ENCODE measurements at places on chromosomes 1 and 21.
A peak's percentile ranks its signal among the peaks of the same experiment; 100 is the strongest.

- DNase-seq = no peak
Observed at GRCh38 chr1:28436211-28436769, 66.8 kb downstream of the PHACTR4 start.

- no peak for DNase-seq
Observed at GRCh38 chr1:177960939-177961622, 8.8 kb downstream of the SEC16B start.

- no peak for DNase-seq
Observed at GRCh38 chr1:177933881-177934280, 36.0 kb downstream of the SEC16B start.

- DNase-seq = no peak
Observed at GRCh38 chr1:218364028-218364710, 19.0 kb downstream of the TGFB2 start.

DNA sequence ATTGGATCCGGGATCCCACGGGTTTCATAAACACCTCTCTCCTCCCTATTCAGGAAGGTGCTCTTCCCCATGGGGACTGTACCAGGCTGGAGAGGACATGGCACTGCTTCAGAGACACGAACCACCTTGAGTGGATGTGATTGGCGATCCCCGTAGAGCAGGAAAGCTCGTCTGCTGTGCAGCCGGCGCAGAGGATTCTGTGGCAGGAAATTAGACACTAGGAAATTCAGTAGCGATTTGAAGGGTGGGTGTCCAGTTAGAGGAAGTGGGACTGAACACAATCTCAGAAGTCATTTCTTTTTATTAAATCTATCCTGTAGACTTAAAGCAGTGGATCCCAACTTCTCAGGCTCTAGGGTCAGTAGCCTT, 767 bp downstream of the PDIK1L start:
- DNase-seq = peak; percentile 4

DNA sequence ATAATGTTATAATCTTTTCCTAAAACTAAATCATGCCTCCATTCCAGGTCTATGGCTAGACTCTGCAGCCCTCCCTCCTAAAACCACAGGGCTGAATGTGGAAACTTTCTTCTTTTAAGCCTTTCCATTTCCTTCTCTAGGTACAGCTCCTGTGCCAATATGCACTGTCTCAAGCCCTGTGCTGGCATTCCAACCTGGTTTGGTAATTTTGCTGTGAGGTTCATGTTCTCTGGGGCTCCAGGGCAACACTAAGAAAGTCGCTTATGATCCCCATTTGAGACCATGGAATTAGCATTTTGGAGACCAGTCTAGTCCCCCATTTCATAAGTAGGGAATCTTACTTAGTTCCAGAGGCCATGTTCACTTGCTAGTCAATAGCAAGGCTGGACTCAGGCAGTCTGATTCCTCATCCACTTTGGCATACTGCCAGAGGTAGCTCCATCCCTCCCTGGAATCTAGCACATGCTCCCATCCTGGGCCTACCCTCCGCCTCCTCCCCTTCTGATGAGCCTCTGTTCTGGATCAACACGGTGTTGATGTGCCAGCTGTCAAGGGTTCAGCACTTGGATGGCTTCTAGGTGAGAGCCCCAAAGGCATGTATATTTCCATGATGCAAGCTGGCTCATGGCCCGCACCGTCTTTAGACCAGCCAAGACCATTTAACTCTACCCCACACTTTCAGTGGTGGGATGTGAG, 36.5 kb downstream of the ZMYND12 start:
- no peak for DNase-seq

- DNase-seq = no peak
Observed at GRCh38 chr1:198876371-198876871, 237.6 kb downstream of the PTPRC start.

DNA sequence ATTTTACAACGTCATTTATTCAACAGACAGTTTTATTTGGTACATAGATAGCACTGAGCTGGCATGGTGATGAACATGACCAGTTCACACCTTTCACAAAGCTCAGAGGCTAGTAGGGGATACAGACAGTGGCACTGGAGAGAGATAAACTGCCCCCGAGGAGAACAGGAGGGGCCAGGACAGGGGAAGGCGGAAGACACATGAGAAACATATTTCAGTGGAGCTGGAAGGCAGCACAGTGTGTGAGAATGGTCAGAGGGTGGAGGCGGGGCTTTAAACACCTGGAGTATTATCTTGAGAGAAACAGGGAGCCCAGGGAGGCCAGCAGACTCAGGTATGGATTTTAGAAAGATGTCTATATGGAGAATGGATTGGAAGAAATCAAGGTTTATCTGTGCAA, 49.5 kb downstream of the CHML start:
- DNase-seq = no peak
